ENCODE measurements at places on chromosomes 7 and 10. TPM values are rescaled to one million over a fixed set of nuclear protein-coding genes. Genes with fewer than 3 reads are reported as not detected.

Gene UNCX
- not detected for total RNA-seq

Gene OR2F2
- total RNA-seq: not detected

Gene ICA1
- total RNA-seq: 14.9 TPM

Gene CYP26C1
- total RNA-seq: not detected
